ENCODE measurements at places on chromosomes 2 and 18.

DNA sequence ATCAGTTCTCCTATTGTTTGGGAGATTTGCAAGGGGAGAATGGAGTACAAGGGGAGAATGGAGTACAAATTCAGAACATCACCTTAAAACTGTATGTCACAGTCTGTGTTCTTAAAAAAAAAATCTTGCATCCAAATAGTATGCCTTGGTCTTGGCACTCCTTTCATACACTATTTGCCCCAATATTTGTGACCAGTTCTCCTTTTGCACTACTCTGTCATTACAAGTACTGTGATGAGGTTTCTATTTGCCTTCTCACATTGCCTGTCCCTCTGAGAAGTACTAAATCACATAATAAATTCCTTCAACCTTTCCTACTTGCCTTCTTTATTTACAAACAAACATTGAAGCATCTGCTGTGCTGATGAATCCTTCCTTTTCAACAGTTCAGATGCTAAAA, 36.0 kb upstream of the NCK2 start:
- no peak for DNase-seq

- no peak for DNase-seq
Measured at GRCh38 chr18:59835605-59836379, 64.0 kb upstream of the PMAIP1 start.

GRCh38 chr2:179985163-179985820, 21.8 kb downstream of the CWC22 start:
- no peak for DNase-seq

DNA sequence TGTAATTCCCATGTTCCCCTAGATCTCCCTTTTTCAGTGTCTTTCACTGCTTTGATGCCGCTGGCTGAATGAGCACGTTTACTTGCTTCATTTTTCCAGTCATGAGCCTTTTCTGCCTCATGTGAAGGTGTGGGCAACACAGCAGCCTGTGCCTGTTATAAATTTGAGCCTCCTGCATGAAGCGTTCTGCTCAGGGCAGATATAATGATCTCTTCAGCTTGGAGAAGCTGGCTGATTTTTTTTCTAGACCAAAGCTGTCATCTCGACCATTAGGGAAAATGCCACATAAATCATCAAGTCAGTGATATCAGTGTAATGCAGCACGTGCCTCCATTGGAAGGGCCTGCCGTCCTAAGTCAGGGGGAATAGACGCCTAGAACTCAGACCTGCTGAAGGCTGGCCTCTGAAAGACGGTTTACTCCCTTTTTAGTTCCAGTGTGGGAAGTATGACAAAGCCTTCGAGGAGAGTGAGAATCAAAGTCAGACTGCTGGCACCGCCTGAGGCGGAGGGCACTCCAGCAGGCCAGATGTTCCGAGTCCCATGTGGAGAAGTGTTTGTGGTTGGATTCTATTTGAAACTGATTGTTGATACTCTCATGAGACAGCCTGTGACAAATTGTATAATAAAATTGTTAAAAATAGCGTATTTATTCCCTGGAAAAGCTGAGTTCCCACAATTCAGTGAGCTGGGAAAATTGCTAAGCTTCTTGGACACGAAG, 196.5 kb downstream of the MYO1B start:
- DNase-seq: no peak

GRCh38 chr2:27211943-27212625, at the start of the genes ATRAID and SLC5A6:
TSS of gene ATRAID (plus strand) at chr2:27212041. CDS start at chr2:27212369, 328 bp downstream.
TSS of gene SLC5A6 (minus strand) at chr2:27212268. CDS start at chr2:27207650, 4,618 bp downstream.
- peak; percentile 88 for DNase-seq

- DNase-seq: no peak
Measured at GRCh38 chr2:20072436-20073158, 21.2 kb upstream of the LAPTM4A start.

- DNase-seq: no peak
Measured at GRCh38 chr2:26317377-26318105, 28.4 kb upstream of the SELENOI start.

DNA sequence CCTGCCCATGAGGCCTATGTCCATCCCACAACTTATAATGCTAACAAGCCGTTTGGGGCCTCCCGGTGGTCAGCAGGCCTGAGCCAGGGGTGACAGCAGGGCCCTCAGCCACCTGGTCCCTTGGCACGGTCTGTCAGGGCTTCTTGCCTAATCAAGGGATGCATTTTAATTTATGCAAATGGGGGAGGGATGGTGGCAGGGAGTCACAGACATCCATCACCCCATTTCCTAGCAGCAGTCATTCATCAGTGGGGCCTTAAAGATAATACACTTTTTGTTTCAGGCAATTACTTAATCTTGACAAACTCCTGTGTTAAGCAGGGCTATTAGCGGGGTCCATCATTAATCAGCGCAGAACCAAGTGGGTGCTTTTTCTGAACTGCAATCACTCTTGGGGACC, 174.5 kb downstream of the GLI2 start:
- no peak for DNase-seq

DNA sequence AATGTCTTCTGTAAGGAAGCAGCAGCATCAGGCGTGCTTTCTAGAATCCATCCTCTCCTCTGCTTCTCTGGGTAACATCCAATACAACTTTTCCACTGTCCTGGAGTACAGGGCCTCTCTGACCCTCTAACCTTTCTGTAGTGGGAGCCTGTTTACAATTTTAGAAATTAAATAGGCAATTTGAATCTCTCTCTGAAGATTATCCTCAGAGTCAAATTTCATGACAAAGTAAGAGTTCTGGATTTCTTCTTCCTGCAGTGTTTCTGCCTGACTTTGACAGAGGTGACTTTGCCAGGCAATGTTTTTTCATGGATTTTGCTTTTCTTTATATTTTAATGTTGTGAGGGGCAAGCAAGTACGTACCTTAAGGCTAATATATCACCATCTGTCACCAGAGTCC, 558.4 kb downstream of the PARD3B start:
- DNase-seq: no peak

DNA sequence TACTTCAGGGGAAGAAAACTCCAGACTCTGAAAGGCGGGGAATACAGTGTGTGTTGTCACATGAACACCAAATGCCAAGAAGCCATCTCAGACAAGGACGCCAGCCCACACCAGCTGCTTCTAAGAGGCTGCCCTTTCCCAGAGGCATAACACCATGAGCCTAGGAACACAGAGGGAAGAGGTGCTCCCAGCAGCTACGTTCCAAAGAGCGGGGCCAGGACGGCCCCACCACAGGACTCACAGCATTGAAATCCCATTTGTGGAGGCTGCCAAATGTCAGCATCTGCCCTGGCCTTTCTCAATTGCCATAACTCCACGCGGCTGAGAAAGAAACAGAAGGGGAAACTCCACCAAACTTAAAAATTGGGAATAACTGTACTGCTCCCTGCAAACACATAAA, 20.1 kb upstream of the ID2 start:
- no peak for DNase-seq

GRCh38 chr2:55296393-55296792, 27.4 kb upstream of the MTIF2 start:
- DNase-seq: no peak
